ENCODE measurements at places on chromosomes 3 and 15.

- DNase-seq = no peak
Observed at GRCh38 chr15:64535460-64536243, 75.3 kb downstream of the ZNF609 start.

GRCh38 chr3:122760453-122761271 is 33.0 kb downstream of the HSPBAP1 start:
- DNase-seq = no peak

DNA sequence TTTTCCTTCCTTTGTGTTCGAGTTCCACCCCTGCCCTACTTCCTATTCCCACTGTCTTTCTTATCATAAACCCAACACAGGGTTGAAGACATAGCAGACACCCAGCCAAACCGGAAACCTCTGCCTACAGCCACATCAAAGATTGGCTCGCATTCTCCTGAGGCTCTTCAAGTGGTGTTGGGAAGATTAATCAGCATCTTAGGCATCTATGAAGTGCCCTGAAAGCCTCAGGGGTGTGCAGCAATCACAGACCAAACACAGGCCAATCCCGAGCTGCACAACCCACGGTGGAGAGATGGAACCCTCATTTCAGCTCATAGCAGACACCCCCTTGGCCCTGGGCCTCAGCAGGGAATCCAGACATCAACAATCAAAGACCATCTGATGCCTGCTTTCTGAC is 255.9 kb downstream of the XXYLT1 start:
- DNase-seq = no peak

- DNase-seq = no peak
Observed at GRCh38 chr15:69536726-69537512, 84.3 kb downstream of the RPLP1 start.

- no peak for DNase-seq
Observed at GRCh38 chr3:27094721-27095120, 274.5 kb downstream of the NEK10 start.

GRCh38 chr3:43132193-43132592 is 26.3 kb upstream of the POMGNT2 start:
- DNase-seq = no peak

GRCh38 chr3:119662604-119663373 is 2.4 kb upstream of the POPDC2 start:
- DNase-seq = no peak

All from spinal cord (tissue), 10 donors.